ENCODE measurements at places on chromosomes 16 and 17.

DNA sequence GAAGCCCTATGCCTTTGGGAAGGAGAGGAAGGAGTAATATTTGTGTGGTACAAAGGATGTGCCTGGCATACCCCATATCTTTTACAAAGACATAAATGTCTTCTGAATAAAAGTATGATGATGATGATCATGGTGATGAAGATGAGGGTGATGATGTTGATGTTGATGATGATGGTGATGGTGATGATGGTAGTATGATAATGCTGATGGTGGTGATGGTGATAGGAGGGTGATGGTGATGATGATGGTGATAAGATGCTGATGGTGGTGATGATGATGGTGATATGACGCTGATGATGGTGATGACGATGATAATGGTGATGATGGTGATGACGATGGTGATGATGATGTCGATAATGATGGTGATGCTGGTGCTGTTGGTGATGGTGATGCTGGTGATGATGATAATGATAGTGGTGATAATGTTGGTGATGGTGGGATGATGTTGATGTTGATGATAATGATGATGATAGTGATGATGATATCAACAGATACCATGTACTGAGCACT, 684.2 kb downstream of the WWOX start:
- no peak for DNase-seq

DNA sequence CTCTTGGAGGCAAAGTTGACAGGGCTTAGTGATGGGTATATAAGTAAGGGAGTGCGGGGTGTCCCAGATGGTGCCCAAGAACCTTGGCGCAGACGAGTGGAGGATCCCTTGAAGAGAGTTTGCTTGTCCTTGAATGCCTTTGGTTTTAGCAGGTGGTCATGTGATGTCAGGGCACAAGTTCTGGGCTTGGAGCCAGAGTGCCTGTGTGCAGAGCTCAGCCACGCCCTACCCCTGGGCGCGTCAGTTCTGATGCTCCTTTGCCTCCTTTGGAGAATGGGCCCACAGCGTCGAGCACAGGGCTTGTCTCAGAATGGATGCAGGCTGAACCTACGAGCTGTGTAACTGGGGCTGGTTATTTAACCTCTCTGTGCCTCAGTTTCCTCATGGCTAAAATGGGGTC, 412.2 kb upstream of the EEF2KMT start:
- DNase-seq = no peak

DNA sequence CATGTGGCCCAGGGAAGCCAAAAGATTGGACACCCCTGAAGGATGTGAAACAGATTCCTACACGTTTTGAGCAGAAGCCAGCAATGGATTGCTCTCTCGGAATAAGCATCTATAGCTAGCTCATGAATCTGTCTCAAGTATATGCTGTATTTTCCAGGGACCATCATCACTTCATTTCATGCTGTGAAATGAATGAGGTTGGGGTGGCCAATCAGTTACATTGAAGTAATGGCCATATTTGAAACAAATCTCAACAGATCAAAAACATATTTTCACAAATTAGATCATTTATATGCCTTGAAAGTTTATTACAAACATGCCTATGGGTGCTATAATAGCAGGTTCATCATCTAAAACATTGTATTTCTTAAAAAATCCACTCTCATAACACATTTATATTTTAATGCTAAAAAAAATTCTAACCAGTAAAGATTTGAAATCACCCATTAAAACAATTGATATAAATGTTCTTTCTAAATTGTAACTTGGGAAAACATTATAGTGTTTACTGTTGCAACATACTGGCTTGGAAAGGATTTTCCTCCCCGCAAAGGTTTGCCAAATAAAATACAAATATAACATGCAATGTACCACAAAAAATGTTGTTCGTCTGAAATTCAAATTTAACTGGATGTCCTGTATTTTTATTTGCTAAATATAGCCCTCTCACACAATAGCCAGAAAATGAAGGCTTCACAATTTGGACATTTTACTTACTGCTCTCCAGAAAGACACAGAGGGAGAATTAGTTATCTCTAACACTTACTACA, 743.6 kb downstream of the KCNJ2 start:
- no peak for DNase-seq

DNA sequence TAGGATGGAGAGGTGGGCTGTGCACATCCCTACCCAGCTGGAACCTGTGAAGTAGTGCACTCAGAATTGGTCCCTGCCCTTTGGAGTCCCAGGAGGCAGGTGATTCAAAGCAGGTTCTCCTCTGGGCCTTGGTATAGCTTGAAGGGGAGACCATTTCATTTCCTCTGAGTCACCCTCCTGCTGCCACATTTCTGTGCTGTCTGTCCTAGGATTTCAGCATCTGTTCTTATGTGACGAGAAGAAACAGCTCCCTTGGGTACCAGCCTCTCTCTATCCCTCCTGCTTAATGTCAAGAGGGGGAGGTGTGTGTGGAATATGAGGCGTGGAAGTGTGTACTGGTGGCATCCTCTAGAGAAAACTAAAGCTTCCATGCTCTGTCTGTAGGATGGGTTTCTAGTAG, 5.0 kb upstream of the NFE2L1 start:
- DNase-seq = no peak

GRCh38 chr16:53153130-53153529, 98.3 kb downstream of the CHD9 start:
- DNase-seq = no peak

DNA sequence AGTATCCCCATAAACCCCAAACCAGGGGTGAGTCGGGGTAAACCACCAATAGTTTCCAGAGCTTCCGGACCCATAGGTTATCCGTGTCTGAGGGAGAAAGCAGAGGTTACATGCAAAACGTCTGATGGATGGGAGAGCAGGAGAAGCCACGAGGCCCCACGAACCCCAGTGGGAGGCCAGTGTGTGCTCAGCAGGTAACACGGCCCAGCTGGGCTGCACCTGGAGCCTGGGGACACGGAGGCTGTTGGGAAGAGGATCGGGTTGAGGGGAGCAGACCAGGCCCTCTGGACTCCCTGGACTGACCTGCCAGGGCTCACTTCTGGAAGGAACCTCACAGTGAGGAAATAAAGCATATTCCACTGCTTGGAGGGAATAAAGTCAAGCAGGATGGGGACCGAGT, 78.1 kb downstream of the SEC14L1 start:
- DNase-seq = no peak

DNA sequence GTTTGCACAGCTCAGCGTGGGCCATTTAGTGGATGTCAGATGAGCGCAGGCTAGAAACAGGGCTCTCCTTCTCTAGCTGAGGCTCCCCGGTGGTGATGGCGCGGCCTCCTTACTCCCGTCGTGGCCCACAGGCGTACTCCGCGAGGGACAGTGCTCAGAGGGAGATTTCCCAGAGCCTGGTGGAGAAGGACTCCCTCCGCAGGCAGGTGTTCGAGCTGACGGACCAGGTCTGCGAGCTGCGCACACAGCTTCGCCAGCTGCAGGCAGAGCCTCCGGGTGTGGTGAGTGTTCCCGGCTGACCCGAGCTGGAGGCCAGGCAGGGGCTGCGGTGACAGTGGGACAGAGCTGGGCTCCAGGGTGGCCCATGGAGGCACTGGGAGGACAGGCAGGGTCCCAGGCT, 21.4 kb downstream of the CARD14 start:
- no peak for DNase-seq

GRCh38 chr17:64156670-64157069, 26.7 kb upstream of the ERN1 start:
- no peak for DNase-seq

DNA sequence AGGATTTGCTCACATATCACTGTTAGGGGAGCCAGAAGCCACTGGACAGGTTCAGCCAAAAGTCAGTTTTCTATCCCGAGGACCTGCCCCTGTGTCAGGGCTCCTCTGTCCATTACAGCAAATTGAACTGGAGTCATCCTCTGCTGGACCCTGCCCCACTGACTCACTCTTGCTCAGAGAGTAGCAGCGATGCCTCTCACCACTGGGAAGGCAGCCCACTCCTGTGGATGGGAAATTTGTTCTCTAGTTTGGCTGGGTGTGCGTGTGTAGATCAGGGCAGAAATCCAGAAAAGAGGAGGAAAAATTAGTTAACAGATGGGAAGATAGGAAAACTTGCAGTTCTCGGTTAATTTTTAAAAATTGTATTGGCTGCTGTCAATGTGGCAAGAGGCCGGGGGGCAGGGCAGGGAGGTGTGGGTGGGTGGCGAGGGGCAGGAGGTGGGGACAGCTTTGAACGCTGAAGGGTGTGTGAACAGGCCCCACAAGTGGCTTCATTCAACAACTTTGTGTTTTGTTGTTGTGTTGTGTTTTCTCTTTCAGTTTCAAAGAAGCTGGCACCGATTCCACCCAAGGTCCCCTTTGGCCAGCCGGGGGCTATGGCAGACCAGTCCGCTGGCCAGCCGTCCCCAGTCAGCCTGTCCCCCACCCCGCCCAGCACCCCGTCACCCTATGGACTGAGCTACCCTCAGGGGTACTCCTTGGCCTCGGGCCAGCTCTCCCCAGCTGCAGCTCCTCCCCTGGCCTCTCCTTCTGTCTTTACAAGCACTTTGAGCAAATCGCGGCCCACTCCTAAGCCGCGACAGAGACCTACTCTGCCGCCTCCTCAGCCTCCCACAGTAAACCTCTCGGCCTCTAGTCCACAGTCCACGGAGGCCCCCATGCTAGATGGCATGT, 33.6 kb downstream of the ELAC2 start:
- DNase-seq = no peak

DNA sequence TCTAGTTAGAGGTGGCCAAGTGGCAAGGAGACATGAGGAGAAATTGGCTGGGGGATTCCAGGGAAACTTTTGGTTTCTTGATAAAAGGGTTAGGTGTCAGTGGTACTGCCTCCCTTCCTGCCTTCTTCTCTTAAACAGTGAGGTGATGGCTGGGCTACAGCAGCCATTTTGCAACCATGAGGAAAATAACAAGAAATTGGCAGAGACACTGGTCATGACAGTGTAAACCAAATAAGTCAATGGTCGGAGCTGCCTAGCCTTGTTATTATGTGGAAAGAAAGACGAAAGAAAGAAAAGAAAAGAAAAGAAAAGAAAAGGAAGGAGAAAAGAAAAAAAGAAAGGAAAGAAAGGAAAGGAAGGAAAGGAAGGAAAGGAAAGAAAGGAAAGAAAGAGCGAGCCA, 63.9 kb downstream of the CPPED1 start:
- DNase-seq = no peak

GRCh38 chr17:63395075-63395805, 50.9 kb downstream of the CYB561 start:
- no peak for DNase-seq

DNA sequence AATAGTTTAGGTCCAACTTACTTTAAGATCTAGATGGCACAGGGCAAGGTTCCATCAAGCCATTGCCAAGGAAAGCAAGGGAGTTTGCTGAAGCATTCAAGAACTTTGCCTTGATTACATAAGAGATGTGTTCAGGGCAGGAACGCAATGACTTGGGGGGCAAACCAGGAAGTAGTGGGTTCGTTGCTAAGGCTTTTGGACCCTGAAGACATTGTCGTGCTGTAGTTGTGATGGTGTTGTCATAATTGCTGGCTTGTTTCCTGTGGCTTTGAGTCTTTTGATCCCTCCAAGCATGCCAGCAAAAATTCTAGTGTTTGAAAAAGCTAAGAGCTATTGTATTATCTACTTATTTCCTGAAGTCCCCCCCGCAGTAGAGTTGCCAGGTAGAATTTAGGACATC, 70.7 kb upstream of the HNF1B start:
- no peak for DNase-seq

GRCh38 chr16:46920402-46921068, 36.4 kb downstream of the GPT2 start:
- DNase-seq = no peak

DNA sequence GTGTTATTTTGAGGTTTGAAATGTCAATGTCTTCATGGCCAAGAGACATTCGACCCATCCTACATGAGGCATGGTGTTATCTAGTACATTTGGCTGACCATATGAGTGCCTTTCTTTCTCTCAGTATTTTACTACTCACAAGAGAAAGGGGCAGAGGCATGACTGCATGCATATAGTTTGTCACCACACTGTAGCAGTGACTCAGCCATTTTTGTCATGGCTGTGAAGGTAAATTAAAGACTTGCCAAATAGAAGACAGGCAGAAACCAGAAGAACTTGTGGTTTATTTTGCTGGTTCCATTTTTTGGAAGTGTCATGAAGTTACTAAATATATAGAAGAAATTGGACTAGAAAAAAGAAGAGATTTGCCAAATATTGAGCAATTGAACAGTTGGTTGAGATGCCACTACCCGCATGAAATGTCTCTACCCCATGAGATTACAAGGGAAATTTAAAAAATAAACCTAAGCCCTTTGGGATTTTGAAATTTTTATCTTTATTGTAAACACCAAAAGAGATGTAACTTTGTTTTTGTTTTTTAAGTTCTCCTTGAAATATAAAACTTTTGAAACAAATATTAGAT, 170.3 kb downstream of the CHD9 start:
- DNase-seq = peak; percentile 85

- no peak for DNase-seq
These were observed 1.5 kb upstream of the NPTX1 start for GRCh38 chr17:80477647-80478478.

GRCh38 chr16:62208934-62209333, 172.7 kb upstream of the CDH8 start:
- no peak for DNase-seq

DNA sequence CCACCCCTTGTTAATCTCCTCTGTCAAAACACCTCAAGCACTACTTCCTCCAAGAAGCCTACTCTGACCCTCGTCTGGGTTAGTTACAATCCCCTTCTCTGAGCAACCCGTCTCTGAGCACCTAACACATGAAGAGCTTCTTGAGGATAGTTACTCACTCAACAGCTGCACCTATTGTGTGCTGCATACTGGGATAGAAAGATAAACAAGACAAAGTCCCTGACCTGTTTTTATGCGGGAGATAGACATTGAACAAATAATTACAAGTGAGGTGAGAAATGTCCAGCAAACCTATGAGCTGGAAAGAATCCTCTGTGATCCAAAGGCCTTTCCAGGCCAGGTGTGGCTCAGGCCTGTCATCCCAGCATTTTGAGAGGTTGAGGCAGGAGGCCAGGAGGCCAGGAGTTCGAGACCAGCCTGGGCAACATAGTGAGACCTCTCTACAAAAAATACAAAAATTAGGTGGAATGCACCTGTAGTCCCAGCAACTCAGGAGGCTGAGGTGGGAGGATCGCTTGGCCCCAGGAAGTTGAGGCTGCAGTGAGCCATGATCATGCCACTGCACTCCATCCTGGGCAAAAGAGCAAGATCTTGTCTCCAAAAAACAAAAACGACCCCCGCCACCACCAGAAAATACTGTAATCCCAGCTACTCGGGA, 5.5 kb upstream of the ZNF771 start:
- no peak for DNase-seq

- DNase-seq = no peak
These were observed 171.7 kb downstream of the LAT start for GRCh38 chr16:29156511-29156910.

DNA sequence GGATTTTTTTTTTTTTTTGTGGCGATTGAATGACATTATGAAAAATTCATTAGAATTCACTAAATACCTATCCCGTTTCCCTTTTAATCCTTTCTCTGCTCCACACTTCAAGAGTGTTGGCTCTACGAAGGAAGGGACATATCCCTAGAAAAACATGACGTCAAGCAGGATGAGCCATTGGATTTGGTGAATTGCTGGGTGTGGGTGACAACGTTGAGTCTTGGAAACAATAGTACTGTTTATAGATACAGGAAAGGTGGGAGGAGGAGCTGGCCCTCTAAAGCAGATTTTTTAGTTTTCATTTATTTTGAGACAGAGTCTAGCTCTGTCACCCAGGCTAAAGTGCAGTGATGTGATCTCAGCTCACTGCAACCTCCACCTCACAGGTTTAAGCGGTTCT, 167.6 kb upstream of the FAM20A start:
- no peak for DNase-seq

GRCh38 chr16:947255-947921, 23.4 kb downstream of the LMF1 start:
- no peak for DNase-seq

- no peak for DNase-seq
These were observed 26.4 kb downstream of the KIFC3 start for GRCh38 chr16:57775661-57776469.

All from OCI-M1 (cell line).